ENCODE measurements at places on chromosomes 6 and 20. TPM values are rescaled to one million over a fixed set of nuclear protein-coding genes. Genes with fewer than 3 reads are reported as not detected.
A peak's percentile ranks its signal among the peaks of the same experiment; 100 is the strongest.

Gene ZNF165
- 8.4 TPM for total RNA-seq

- H3K27me3 ChIP-seq: no peaks in the 10 kb centered on the region
- H3K27ac ChIP-seq: no peak overlapping the region
- DNase-seq: no peak
- peaks cover 31% of the 10 kb centered on the region for H3K4me1 ChIP-seq
These were observed 213.9 kb upstream of the JARID2 start for GRCh38 chr6:15032015-15032414.

DNA sequence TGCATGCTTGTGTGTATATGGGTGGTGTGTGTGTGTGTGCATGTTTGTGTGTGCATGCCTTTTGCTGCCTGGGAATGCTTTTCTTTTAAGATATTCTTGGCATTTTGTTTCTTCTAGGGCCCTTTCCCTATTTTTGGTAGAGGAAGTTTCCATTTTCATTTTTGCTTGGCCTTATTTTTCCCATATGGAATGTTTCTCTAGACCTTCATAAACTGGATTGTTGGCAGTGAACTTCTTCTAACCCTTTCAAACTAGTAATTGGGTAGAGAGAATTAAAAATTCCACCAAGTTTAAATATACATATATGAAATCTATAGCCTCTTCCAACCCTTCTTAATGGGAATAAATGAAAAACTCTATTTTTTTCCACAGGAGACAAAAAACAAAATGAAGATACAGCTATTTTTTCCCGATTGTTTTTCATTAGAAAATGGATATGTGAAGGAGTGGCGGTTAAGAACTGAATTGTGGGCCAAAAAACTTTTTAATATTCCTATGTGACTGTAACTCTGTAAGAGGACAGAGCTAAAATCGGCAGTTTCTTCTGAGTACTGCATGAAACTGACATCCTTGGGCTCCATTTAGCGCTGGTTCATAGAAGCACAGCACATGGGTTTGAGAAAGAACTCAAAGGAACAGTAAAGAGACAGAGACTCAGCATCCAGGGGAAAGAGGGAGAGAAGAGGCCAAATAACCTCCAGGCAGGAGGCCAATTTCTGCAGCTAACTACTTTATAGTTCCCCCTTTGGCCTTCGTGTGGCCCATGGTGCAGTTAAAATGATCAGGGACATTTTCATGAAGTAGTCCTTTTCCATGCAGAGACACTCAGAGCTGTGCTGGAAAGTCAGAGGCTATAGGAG, 102.1 kb downstream of the TMEM170B start:
- H3K27me3 ChIP-seq: no peaks in the 10 kb centered on the region
- H3K27ac ChIP-seq: no peak overlapping the region
- H3K4me3 ChIP-seq: no peak overlapping the region
- H3K36me3 ChIP-seq: no peaks in the 10 kb centered on the region
- DNase-seq: no peak

GRCh38 chr20:62117362-62117646, 5.0 kb upstream of the LSM14B start:
- peaks cover 28% of the 10 kb centered on the region for H3K27me3 ChIP-seq
- peak overlapping the region; percentile 50 for H3K27ac ChIP-seq
- no peaks in the 10 kb centered on the region for H3K36me3 ChIP-seq
- H3K4me3 ChIP-seq: no peak overlapping the region

Gene PSMB9
- 5.7 TPM for total RNA-seq

DNA sequence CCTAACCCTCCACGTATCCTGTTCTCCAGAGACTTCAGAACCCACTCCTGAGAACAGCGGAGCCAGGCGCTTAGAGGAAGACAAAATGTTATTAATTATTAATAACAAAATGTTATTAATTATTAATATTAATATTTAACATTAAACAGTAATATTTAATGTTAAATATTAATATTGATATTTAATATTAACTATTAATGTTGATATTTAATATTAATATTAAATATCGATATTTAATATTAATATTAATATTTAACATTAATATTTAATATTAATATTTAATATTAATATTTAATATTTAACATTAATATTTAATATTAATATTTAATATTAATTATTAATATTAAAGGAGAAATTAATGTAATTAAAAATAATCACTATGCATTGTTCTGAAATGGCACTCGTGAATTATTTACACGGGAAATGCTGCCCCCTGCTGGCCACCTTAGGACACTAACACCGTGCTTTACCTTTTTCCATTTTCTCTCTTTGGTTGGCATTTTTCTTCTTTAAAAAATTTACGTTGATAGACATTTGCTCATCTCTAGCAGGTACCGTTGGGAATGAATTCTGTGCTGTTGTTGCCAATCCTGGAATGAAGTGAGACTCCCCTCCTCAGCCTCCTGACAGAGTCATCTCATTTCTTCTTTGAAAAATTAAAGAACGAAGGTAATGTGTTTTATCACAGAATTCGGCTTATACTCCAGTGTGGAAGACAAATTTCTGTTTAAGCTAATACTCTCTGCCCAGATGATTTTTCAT, 7.5 kb upstream of the GGTLC1 start:
- DNase-seq: no peak
- no peaks in the 10 kb centered on the region for H3K4me1 ChIP-seq
- peaks cover 20% of the 10 kb centered on the region for H3K27me3 ChIP-seq
- H3K36me3 ChIP-seq: no peaks in the 10 kb centered on the region
- no peak overlapping the region for H3K4me3 ChIP-seq

Gene ENPP3
- total RNA-seq: 0.82 TPM
